ENCODE measurements at places on chromosomes 3 and 15.

GRCh38 chr3:107206141-107206540 is 171.1 kb upstream of the CCDC54 start:
- peak; percentile 44 for DNase-seq

DNA sequence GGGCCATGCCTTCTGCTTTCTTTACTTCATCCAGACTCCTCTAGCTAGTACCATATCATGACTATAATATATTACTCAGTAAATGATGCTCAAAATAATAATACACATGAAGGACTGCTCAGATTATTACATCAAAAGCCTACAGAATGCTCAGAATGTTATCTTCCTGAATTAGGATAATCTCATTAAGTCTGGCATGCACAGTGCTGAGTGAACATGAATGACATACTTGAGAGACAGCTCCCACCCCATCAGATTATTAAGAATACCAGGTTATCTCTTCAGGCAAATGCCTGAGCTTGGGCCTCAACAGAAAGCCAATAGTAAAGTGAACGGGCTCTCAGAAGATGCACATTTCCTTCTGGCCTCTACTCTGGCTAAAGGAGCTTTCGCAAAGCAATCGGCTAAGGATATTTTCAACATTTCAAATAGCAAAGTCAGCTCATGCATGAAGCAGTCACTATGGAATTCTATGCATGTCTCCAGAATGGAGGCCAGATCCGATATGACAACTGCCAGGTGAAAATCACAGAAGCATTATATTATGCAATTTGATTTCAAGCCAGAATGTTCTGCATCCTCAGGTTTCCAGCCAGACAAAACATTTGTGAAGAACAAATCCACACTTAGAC is 122.6 kb downstream of the KCNMB2 start:
- no peak for DNase-seq

GRCh38 chr3:99637368-99638111 is 854 bp upstream of the COL8A1 start:
- no peak for DNase-seq

GRCh38 chr15:38828031-38828532 is 263.5 kb upstream of the RASGRP1 start:
- DNase-seq, result no peak

DNA sequence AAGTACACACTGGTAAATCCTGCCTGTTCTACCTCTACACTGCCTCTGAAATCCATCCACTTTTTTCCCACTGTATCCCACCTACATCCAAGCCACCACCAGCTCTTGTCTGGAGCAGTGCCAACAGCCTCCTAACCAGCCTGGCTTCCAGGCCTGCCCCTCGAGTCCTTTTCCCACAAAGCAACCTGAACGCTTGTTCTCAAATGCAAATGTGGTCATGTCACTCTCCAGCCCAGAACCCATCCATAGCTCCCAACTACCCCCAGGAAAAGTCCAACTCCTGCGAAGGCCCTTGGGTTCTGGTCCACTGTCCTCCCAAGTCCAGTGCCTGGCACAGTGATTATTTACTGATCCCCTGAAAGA is 83.8 kb downstream of the SEMA5B start:
- DNase-seq, result peak; percentile 61

DNA sequence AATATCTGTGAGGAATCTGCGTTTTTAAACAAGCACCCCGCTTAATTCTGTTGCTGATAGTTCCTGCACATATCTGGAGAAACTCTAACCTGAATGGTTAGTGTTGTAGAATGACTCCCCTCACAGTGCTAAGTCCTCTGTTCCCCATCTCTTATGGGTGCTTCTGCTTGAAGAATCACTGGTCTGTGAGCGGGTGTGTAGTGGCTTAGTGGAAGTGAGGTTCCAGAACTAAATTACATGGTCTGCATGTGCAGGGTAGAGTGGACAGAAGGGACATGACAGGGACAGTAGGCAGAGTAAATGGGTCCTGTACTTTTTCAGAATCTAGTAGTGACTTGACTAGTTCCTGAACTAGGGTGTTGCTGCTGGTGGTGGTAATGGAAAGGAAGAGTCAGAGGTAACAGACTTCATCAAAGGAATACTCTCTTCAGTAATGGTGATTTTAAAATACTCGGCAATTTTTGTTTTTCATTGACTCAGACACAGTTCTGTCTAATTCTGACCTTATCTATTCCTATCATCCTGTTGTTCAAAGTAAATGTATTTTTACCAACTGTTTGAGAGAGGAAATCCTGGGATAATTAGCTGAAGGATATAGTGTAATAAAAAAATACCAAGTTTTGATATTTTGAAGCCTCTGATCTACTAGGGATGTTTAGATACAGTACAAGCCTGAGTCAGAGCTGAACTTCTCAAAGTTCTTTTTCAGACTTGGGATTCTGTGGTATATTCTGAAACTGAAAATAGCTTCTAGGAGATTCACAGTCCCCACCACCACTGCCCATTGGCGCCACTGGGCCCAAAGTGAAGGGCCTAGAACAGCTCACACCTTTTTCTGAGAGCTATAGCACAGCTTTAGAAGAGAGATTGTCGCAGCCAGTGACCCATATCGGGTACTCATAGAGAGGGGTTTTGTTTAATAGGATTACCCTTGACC is 55.5 kb downstream of the FNDC3B start:
- DNase-seq, result no peak

DNA sequence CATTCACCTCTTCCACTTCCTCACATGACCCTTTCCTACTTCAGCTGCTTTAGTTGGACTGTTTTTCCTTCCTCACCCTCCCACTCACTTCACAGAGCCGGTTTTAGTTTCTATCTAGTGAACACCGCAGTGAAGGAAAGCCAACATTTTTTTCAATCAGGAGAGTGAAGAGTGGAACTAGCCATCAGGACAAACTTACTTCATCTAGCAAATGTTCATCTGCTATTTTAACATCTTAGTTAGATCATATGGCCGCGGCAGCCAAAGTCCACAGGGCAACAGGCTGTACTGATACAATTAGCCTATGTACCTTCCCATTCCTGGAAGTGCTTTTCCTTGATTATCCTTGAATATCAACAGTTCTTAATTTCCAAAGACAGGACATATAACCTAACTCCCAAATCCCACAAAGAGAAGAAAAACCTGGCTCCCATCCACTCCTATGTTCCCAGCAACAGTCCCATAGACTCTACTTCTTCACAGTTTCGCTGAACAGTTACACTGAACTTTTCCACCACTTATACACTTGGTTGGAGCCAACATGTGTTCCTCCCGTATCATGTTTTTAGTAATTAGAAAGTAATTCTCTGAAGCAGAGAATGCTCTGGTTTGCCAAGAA is 456.2 kb upstream of the THBS1 start:
- DNase-seq, result no peak

DNA sequence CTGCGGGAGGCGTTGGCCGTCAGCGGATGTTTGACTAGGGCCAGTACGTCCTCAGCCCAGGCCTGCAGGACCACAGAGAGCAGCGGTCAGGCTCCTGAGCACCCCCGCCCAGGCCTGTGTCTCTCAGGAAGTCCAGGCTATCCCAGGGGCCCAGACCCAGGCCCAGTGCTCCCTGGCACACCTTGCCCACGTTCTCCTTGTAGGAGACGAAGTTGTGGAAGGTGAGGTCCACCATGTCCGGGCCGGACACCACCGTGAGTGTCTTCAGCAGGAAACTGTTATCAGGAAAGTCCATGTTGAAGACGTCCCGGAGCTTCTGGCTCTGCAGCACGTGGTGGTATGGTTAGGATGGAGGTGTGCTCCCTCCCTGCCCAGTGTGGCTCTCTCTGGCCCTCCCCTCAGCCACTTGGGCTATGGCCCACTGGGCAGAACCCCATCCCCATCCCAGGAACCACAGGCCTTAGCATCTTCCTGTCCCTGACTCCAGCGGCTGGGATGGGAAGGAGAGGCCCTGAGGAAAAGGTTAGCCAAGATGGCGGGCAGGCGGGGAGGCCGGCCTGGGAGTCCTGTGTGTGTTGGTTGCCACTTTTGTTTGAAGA is 5.3 kb downstream of the PLCB2 start:
- no peak for DNase-seq

DNA sequence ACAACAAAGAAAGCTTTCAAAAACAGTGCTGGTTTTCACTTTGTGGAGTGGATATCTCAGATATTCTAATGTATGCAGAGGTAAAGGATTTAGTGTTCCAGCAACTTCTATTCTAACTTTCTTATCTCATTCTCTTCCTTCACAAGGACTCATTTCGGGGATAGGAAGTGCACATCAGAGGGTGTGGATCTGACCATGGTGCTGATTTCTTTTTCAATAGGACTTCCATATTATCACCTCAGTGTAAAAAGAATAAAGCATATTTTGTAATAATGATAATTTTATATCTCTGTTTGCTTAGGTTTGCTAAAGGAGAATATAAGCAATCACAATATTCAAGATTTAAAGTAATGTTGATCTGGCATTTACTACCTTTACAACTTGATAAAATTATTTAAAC is 12.5 kb upstream of the CADM2 start:
- DNase-seq, result no peak

DNA sequence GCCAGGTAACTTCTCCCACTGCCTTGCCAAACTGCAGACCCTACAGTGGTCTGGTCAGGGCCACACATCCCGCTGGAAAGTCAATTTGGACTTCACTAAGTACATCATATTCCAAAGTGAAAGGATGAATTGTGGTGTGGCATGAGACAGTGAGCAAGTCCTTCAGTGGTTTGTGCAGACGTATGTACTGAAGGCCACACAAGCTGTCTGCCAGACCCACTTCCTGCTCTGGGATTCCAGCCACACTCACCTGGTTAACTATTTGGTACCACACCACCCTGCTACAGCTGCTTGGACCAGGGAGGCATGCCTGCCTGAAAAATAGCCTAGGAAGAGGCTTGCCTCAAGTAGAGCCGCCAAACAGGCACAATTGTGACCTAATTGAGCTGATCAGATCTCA is 94.1 kb upstream of the STRIT1 start:
- DNase-seq, result no peak

GRCh38 chr15:64197425-64197824 is 34.6 kb upstream of the PPIB start:
- DNase-seq, result peak; percentile 20

- no peak for DNase-seq
Observed at GRCh38 chr3:37087870-37088269, 86.5 kb downstream of the LRRFIP2 start.

DNA sequence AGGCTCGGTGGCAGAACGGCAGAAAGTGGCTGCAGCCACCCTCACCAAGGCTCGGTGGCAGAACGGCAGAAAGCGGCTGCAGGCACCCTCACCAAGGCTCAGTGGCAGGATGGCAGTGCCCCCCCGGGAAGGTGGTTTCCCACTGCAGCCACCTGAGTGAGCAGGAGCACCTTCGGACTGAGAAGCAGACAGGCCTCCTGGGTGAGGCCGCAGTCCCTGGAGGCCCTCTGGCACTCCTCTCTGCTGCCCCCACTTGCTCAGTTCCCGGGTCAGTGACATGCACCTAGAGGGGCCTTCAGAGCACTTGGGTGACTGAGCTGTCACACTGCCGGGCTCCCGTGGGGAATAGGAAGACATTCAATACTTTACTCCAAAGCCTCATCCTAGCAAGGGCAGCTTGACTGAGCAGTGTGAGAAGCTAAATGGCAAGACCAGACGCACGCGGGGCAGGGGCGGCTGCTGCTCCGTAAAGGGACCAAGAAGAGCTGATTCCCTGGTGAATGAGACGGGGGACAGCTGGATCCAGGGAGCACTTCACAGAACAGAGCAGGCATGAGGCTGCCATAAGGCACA is 62.7 kb downstream of the PCSK6 start:
- no peak for DNase-seq

- no peak for DNase-seq
Observed at GRCh38 chr3:65796676-65797075, 242.0 kb downstream of the MAGI1 start.

DNA sequence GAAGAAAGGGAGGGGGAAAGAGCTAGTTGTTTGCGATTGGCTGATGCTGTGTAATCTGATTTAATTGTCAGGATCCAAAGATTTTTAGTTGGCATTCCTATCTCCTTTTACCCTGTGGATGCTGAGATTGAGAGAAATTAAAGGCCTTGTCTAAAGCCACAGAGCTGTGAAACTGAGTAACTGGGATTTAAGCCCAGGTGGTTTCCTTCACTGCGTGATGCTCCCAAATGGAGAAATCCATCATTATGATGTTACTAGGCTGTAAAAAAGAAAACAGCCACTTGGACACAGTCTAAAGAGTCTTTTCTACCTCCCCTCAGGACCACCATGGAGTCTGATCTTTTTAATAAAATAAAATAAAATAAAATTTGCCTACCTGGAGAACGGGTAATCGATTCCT is 883.0 kb upstream of the NR2F2 start:
- DNase-seq, result no peak

- DNase-seq, result no peak
Observed at GRCh38 chr3:169945313-169945712, 21.3 kb upstream of the SEC62 start.

GRCh38 chr3:181358060-181358459 is 353.7 kb upstream of the SOX2 start:
- DNase-seq, result no peak

GRCh38 chr3:149417727-149418126 is 40.3 kb upstream of the TM4SF1 start:
- DNase-seq, result no peak

GRCh38 chr15:70329179-70329578 is 231.5 kb upstream of the TLE3 start:
- no peak for DNase-seq

GRCh38 chr3:188064831-188065493 is 89.0 kb upstream of the LPP start:
- no peak for DNase-seq

GRCh38 chr15:92583096-92584034 is 72.2 kb downstream of the FAM174B start:
- DNase-seq, result no peak

DNA sequence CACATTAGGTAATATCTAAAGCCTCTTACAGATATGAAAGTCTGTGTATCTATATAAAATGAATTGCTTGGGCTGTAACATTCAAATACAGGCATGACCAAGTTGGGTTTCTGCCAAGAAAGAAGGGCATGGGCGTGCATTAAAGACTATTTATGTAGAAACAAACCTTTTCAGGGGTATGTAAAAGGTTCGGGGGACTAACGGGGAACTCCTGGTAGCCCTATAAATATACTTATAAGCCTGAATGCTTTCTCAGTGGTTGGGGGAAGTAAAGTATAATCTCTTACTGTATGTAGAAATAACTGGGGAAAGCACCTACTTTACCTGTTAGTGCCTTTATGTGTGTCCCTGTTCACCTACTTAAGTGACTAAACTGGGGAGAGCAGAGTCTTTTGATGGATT is 154.5 kb upstream of the TBL1XR1 start:
- no peak for DNase-seq

DNA sequence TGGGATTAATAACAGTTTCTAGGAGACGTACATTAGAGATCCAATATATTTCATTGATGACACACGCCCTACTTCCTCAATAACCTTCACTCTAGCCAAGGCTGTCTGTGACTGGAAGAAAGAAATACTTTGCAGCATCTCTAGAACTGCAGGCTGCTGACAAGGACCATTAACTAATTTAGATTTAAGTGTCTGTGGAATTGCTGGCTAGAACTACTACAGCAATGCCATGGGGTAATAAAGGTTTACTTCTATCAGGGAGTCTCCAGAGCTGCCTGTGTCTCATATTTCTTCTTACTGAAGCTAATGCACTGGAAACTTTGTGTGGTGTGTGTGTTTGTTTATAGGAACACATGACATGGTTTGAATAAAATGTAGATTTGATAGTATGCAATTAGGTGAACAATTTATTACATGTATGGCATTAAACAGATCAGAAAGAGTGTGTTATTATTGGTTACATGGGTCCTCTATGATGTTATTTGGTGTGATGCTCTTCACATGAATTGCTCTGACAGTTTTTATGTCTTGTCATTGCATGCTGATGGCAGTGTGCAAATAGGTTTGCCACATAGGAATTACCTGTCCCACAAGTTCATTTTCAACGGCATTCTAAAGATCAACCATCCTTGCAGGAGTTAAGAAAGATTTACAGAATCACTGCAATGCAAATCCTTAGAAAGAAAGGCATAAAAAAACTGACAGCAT is 916.2 kb upstream of the CADM2 start:
- no peak for DNase-seq
